ENCODE measurements at places on chromosomes 1 and 21.

- no peak for DNase-seq
Measured at GRCh38 chr1:62142496-62142895, 52.2 kb upstream of the L1TD1 start.

- DNase-seq, result no peak
Measured at GRCh38 chr21:42609811-42610210, 43.6 kb upstream of the PDE9A start.

- no peak for DNase-seq
Measured at GRCh38 chr1:155514582-155515187, 47.9 kb downstream of the ASH1L start.

DNA sequence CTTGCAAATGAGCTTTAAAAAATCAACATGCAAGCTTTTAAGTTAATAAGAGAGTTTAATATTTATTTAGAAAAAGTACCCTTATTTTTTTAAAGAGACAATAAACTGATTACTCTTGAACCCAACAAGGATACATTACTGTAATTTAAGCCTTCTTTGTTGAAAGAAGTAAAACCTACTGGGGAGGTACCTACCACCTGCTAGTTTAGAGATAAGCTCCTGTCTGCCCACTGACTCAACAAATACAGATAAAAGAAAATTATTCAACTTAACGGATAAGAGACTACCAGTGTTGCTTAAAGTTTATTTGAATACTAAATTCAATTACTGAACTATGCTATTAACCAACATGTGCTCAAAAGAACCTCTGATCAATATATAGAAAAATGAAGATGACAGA lies 23.1 kb downstream of the USP24 start:
- no peak for DNase-seq

DNA sequence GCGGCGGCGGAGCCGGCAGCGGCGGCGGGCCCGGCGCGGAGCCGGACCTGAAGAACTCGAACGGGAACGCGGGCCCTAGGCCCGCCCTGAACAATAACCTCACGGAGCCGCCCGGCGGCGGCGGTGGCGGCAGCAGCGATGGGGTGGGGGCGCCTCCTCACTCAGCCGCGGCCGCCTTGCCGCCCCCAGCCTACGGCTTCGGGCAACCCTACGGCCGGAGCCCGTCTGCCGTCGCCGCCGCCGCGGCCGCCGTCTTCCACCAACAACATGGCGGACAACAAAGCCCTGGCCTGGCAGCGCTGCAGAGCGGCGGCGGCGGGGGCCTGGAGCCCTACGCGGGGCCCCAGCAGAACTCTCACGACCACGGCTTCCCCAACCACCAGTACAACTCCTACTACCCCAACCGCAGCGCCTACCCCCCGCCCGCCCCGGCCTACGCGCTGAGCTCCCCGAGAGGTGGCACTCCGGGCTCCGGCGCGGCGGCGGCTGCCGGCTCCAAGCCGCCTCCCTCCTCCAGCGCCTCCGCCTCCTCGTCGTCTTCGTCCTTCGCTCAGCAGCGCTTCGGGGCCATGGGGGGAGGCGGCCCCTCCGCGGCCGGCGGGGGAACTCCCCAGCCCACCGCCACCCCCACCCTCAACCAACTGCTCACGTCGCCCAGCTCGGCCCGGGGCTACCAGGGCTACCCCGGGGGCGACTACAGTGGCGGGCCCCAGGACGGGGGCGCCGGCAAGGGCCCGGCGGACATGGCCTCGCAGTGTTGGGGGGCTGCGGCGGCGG lies 1.0 kb downstream of the ARID1A start:
- DNase-seq, result no peak

DNA sequence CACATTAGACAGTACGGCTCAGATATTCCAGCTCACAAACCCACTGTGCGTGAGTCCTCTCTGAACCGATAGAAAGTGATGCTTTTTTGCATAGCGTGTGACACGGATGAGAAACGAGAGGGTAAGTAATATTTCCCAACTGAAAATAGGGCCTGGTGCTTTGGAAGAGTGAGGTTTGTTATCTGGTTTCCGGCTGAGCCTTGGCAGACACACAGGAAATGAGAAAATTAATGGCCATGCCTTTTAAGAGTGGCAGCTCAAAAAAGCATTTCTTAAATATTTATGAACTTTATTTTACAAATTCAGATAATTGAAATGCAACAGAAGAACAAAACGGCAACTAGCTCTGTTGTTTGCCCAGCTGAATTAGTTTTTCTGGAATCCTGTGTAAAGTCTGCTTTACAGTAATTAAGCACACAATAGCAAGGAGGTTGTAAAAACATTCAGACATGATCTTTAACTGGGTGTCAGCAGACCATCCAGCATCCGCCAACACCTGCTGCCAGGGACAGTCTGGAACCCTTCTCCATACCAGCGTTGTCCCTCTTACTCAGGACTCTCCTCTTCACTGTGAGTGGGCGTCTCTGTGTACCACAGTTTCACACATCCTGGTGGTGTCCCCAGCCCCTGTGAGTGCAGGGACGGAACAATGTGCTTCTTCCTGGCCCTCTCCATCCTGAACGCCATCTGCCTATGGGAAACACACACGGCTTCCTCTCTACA lies 155.4 kb downstream of the PGBD5 start:
- DNase-seq, result peak; percentile 4

Data from stromal cell of bone marrow (primary cell).